ENCODE measurements at places on chromosomes 7 and 10. TPM values are rescaled to one million over a fixed set of nuclear protein-coding genes. Genes with fewer than 3 reads are reported as not detected.

The PTTG1IP2 gene
- total RNA-seq: not detected

The HTR5A gene
- not detected for total RNA-seq

The PEX1 gene
- 19.5 TPM for total RNA-seq

The SRPK2 gene
- total RNA-seq: 50.6 TPM

The CASTOR2 gene
- total RNA-seq: 4.0 TPM

The FGF8 gene
- not detected for total RNA-seq

Measured in epithelial cell of umbilical artery (primary cell).